ENCODE measurements at places on chromosomes 2 and 18.

DNA sequence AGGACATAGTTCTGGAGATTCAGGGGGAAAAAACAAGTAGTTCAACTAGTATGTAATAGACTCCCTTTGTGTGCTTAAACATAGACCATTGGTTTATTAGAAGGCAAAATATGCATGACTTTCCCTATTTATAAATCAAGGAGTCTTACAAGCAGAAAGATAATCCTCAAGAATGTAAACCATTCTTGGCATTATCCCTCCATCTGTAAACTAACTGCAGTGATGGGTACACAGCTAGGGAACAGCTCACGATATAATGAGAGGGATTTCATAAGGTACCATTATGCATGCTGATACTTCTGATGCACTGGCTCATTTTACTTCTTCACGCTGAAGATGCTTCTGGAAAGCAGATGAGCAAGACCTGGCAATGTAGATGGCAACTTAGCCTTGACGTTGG lies 878 bp downstream of the FBXO15 start:
- DNase-seq: no peak

- no peak for DNase-seq
Measured at GRCh38 chr2:173323371-173323770, 31.3 kb upstream of the CDCA7 start.

DNA sequence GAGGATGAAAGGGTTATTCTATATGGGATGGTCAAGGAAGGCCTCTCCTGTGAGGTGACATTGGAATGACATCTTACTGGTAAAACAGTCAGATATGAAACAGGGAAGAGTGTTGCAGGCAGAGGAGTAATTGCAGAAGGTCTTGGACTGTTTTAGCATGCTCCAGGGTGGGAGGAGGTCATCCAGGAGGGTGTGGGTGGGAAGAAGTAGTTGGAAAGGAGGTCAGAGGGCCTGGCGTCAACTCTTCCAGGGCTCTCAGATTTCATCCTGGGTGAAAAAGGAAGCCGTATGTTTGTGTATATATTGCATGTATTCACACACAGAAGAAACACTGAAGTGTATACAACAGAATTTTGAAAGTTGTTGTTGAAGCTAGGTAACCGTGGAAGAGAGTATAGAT lies 48.2 kb downstream of the ATP9B start:
- no peak for DNase-seq

- DNase-seq: no peak
Measured at GRCh38 chr2:144943293-144943941, 423.5 kb upstream of the ZEB2 start.

GRCh38 chr2:5846881-5847280 lies 154.7 kb downstream of the SOX11 start:
- no peak for DNase-seq

GRCh38 chr2:136770384-136770783 lies 5.0 kb downstream of the THSD7B start:
- no peak for DNase-seq

DNA sequence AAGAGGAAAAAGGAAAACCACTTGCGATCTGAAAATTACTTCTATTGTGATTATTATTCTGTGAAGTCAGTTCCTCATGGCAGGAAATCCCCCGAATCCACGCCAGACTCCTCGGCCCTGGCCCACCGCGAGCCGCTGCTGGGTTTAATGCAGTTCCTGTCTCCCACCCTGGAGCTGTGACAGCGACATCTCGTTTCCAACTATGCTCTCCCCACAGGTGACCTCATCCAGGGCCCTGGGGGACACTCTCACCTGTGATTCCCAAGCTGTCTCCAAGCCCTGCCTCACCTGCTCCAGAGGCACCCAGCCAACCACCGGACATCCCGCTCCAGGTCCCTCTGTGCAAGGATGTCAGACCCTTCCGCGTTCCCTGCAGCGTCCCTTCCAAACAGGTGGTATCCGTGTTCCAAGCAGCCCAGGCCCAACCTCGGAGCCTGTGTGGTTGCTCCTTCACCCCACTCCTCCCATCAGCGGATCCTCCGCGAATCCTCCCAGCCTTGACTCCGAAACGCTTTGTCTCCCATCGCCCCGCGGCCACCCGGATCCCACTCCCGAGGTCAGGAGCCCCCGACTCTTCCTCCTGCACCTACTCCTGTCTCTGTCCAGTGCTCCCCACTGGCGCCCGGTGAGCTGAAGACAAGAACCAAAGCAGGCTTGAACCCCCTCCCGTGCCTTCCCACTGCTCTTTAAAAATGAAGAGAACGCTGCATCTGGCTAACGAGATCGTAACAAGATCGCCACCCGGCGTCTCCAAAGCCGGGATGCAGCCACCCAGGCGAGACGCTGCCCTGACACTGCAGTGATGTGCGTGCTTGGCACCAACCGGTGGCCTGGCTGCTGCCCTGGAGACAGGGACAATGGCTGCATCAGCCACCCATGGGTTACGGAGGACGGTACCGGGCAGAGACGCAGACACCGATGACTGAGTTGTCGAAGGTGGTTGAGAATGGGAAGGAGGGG lies 96.5 kb downstream of the NDUFA10 start:
- peak; percentile 16 for DNase-seq

DNA sequence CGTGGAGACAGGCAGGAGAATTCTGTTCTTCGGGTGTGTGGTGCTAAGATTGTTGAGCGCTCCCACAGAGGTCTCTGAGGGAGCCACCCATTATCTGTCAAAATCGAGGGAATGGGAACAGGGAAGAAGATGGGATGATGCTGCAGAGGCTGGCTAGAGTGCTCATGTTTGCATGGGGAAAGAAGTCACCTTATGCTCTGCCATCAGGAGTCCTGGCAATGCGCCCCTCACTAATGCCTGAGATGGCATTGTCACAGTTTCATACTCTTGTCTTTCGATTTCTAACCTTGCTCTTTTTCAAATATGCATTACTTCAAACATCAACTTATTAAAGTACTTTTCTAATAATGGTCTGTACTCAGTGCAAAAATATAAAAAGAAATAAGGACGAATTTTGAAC lies 463.3 kb upstream of the CELF4 start:
- DNase-seq: no peak

DNA sequence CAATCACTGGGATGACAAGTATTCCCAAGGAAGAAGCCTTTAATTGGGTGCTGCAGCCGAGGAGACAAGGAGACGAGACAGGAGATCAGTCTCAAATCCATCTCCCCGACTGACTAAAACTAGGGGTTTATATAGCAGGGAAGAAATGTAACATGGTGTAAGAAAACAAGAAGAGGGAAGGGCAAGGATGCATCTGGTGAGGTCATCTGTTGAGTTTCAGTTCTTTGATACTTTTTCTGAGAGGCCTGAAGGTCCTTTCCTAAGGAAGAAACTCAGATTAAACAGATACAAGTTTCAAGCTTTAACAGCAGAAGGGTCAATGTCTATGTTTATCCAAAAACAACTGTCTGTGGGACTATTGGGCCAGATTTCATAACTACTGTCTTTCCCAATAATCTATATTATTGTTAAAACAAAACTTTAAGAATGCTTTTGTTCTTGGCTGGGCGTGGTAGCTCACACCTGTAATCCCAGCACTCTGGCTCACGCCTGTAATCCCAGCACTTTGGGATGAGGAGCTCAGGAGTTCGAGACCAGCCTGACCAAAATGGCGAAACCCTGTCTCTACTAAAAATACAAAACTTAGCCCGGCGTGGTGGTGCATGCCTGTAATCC lies 2.5 kb upstream of the PDCL3 start:
- no peak for DNase-seq
